ENCODE measurements at places on chromosomes 1 and 21.

DNA sequence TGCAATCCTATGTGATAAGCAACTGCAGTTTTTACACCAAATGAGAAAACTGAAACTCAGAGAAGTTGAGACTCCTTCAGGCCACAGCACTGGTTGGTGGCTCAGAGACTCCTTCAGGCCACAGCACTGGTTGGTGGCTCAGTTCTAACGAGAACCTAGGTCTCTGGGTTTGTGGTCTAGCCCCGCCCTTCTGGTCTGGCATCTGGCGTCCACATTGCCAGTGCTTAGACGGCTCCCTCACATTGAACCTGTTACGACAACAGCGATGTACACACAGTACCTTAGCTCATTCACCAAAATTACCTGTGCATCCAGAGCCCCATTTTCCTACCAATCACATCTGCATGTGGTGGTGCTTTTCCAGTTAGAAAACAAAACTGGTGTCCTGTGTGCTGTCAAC, 66.1 kb downstream of the NID1 start:
- DNase-seq = no peak

- DNase-seq = no peak
Measured at GRCh38 chr21:39375446-39375845, 26.6 kb upstream of the HMGN1 start.

GRCh38 chr1:14451217-14451616, 147.3 kb upstream of the KAZN start:
- no peak for DNase-seq

DNA sequence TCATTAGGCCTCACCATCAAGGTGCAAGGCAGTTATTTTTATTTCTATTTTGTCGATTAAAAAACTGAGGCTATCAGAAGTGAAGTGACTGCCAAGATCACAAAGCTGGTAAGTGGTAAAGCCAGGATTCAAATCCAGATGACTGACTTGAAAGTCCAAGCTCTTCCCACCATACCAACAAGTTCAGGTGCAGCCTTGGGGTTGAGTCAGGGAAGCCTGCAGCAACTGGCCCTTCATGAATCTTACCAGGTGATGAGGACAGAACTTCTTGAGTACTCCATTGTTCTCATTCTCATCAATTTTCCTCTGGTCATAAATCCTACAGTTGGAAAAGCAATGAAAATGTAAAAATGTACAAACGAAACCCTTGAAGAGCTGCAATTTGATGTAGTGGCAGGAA, 20.2 kb downstream of the PEA15 start:
- no peak for DNase-seq

- no peak for DNase-seq
Measured at GRCh38 chr1:198929111-198929604, 290.3 kb downstream of the PTPRC start.

GRCh38 chr1:60866226-60866900, 216.0 kb upstream of the NFIA start:
- DNase-seq = no peak

Measured in stimulated activated CD8-positive, alpha-beta memory T cell treated with anti-CD3 and anti-CD28 coated beads, Interleukin-4, amount 100 ng/mL, for 1 hour (primary cell).